Kidney epithelial cell (primary cell): ENCODE measurements at places on chromosomes 3 and 15. TPM values are rescaled to one million over a fixed set of nuclear protein-coding genes. Genes with fewer than 3 reads are reported as not detected.
A peak's percentile ranks its signal among the peaks of the same experiment; 100 is the strongest.

DNA sequence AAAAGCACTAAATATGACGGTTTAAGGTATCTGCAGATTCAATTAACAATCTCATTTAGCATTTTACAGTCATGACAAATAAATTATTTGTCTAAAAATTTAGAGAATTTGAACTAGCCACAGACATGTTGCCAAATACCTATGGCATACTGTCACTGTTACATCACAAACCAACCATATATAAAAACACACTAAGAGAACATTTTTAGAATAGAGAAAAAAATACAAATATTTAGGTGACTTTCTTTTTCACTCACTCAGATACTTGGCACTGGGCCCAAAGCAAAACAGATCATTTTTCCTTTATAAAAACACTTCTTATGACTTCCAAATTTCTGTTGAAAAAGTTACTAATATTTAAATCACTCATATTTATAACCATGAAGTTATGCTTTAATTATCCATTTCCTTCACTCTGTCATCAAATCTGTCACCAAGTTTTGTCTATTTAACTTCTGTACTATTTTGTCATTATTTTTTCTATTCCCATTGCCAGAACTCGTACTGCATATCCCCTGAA, 644.7 kb downstream of the OTOL1 start:
- no peak for DNase-seq

The NEK10 gene
- 0.67 and 1.4 TPM in 2 replicates for total RNA-seq

GRCh38 chr3:97948351-97949109, 23.7 kb downstream of the RIOX2 start:
- DNase-seq = no peak

DNA sequence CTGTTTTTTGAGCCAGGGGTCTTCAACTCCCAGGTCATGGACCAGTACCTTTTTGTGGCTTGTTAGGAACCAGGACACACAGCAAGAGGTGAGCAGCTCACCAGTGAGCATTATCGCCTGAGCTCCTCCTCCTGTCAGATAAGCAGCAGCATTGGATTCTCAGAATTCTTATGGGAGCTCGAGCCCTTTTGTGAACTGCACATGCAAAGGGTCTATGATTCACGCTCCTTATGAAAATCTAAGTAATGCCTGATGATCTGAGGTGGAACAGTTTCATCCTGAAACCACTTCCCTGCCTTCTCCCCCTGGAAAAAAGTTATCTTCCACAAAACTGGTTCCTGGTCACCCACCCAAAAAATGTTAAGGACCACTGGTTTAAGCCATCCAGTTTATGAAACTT, 1047.6 kb downstream of the OTOL1 start:
- no peak for DNase-seq

DNA sequence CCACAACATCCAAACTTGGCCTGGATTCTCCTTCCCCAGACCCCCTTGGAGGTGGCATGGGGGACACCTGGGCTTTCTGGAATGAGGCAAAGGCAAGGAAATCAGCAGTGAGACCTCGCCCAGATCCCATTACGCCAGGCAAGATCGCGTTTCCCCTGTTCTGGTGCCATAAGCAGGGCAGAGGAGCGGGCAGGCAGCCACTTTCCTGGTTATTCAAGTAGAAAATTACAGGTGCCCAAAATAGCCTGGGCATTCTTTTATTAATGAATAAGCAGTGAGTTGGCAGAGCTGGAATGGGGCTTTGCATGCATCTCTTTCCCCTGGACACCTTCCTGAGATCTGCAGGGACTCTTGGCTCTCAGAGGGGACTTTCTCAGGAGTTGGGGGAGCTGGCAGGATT, 31.5 kb upstream of the FAM107A start:
- peak; percentile 77 for DNase-seq

The MEGF11 gene
- 0.55 and 0.63 TPM in 2 replicates for total RNA-seq

DNA sequence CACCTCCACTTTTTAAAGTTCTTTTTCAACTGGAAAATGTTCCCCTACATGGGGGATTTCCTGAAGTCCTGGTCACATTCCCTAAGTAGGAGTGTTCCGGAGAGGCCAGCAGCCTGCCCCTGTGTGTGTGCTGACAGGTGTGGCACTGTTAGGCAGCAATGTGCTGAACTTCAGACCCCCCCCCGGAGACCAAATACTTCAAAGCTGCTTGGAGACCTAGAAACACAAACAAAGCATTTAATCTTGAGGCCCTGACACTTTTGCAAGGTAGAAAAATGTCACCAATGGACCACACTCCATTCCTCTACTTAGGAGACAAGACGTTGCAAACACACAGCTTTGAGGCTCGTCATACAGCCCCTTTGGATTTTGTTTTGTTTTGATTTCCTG, 259.6 kb upstream of the CTNNB1 start:
- DNase-seq = no peak

DNA sequence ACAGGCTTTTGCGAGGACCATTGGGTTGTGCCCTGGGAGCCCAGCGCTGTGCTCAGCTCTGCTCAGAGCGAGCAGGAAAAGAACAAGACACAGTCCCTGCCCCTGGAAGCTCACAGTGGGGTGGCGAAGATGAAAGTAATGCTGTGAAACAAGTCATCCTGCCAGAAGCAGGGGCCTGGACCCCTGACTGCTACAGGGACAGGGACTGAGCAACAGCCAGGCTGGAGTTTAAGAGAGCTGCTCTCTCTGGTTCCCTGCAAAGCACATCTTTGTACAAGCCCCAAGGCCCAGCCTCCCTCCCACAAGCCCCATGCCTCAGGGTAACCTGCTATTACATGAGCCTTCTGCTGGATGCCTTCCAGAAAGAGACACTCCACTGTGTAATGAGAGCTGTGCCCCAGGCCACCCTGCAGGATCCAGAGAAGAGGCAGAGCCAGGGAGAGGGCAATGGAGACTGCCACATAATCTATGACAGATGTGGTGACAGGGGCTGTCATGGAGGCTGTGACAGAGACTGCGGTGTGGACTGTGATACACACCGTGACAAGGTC, 7.1 kb upstream of the HCN4 start:
- DNase-seq = no peak

- no peak for DNase-seq
Measured at GRCh38 chr15:60353245-60353920, 44.4 kb downstream of the ANXA2 start.

GRCh38 chr15:40498891-40499290, 28.1 kb downstream of the CHST14 start:
- no peak for DNase-seq

The HYKK gene
- 3.9 and 4.4 TPM in 2 replicates for total RNA-seq

The PPP2R3A gene
- total RNA-seq = 14.3 and 15.1 TPM in 2 replicates

The POLQ gene
- total RNA-seq = 1.3 and 2.0 TPM in 2 replicates

DNA sequence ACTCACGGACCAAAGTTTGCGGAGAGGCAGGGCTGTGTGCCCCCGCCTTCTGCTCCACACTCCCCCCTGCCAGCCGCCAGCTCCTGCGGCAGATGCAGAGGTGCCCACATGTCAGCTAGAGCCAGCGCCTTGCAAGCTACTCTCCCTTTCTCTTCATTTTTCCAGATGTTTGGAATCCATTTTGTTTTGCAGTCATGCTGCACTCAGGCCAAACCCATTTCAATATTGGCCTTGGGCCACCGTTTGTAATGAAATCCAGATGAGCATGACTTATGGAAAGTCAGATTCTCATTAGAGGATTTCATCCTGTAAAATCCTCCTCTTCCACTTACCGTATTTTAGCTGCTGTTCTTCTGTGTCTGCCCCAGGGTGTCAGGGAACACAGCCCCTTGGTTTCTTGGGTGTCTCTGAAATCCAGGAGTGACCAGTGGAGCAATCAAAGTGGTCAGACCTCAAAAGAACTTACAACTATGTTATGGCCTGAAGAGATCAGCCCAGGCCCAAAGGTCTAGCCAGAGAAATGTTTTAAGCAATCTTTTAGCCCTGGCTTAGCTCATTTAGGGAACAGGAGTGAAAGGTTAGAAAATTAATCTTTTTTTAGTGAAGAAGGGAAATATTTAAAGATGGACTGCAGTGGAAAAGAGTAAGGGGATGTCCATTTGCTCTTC, 65.8 kb downstream of the AAGAB start:
- no peak for DNase-seq

The RSL24D1 gene
- 106 and 113 TPM in 2 replicates for total RNA-seq

GRCh38 chr3:136750897-136751315, 1.3 kb downstream of the STAG1 start:
- DNase-seq = no peak

- no peak for DNase-seq
Measured at GRCh38 chr3:188257384-188258026, 103.5 kb downstream of the LPP start.

The MAGEF1 gene
- total RNA-seq = 32.5 and 48.0 TPM in 2 replicates

GRCh38 chr15:61528581-61528910, 299.4 kb upstream of the RORA start:
- DNase-seq = no peak

DNA sequence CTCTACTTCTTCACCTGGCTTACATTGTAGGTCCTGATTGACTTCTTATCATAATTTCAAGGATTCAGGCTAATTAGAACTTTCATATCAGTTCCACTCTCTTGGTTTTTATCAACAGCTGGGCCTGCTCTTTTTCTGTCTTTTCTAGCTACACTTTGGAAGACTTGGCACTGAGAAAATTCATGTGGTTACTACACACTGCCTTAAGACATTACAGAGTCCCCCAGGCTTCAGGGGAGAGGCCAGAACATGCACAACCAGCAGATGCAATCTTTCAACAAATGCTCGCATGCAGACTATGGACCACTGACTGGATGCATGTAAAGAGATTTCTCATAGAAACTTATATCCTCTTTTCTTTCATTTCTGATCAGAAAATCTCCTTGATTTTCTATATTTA, 423.5 kb downstream of the TUSC7 start:
- no peak for DNase-seq

The CCDC51 gene
- total RNA-seq = 39.2 and 46.4 TPM in 2 replicates

The SH2D7 gene
- not detected in 2 replicates for total RNA-seq

The SLC22A13 gene
- 0.34 TPM in 1 of 2 replicates, not detected in the other for total RNA-seq
